Renal cortex interstitium (tissue), 15 donors: ENCODE measurements at places on chromosomes 6 and 20. TPM values are rescaled to one million over a fixed set of nuclear protein-coding genes. Genes with fewer than 3 reads are reported as not detected.

RBM24 gene
- polyA plus RNA-seq = 1.0 TPM

LTB gene
- polyA plus RNA-seq = 2.3 TPM

DNA sequence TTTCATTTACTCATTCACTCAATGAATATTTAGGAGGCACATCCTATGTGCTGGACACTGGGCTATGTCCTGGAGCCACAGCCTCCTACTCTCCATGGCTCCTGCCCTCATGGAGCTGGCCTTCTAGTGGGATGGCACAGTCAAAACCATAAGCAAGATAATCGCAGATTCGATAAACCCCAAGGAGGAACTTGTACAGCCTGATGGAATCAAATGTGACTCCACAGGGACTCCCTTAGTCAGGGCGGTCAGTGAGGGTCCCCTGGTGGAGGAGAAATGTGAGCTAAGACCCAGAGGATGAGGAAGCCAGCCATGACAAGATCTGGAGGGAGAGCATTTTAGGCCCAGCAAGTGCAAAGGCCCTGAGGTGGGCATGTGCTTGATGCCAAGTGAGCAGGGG, 211.9 kb downstream of the PREX1 start:
- DNase-seq = no peak

- DNase-seq = no peak
Measured at GRCh38 chr6:48111143-48111506, at the start of gene PTCHD4. PTCHD4 (minus strand) TSS chr6:48111197; CDS start chr6:48068957, 42,240 bp downstream.

GRCh38 chr6:169416249-169416648, 162.6 kb upstream of the THBS2 start:
- no peak for DNase-seq

DNA sequence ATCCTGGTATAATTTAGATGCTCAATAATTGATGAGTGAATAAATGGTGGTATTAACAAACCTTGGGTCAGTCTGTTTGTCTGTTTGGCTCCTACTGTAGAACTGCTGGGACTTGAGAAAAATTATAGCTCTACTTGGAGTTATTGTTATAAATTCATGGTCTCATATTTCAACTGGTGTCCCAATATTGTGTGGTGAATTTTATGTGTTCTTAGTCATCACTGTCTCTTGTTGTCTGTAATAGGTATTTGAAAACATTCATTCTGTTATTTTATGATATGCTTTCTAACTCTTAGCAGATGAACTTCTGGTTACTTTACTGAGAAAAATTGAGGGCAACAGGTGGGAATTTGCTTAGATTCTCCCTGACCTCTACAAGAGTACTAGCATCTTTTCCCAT, 221.4 kb downstream of the CDKAL1 start:
- DNase-seq = no peak

- no peak for DNase-seq
Measured at GRCh38 chr6:22899426-22899825, 330.1 kb downstream of the HDGFL1 start.

- peak; percentile 65 for DNase-seq
Measured at GRCh38 chr6:150528648-150529285, 70.9 kb upstream of the PLEKHG1 start.

- no peak for DNase-seq
Measured at GRCh38 chr6:111382476-111383294, 100.3 kb downstream of the REV3L start.

DNA sequence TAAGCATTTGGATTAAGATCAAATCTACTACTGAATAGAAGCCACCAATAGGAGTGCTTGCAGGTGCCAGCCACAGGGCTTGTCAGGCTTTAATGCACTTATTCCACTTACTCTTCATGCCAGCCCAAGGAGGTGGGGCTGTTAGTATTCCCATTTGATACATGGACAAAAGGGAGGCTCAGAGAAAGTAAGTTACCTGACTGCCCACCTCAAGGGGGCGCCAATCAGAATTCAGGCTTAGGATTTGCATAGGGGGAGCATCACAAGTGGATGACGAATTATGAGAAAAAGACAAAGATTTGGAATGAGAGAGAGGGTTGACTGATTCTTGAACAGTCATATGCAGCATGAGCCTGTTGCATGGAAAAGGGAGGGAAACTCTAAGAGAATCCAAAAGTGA, 188.4 kb upstream of the TSHZ2 start:
- no peak for DNase-seq

GRCh38 chr20:45985573-45985972, 13.6 kb upstream of the ZNF335 start:
- no peak for DNase-seq

GRCh38 chr6:2688401-2689064, 62.2 kb downstream of the MYLK4 start:
- no peak for DNase-seq
